ENCODE measurements at places on chromosomes 13 and 19.

DNA sequence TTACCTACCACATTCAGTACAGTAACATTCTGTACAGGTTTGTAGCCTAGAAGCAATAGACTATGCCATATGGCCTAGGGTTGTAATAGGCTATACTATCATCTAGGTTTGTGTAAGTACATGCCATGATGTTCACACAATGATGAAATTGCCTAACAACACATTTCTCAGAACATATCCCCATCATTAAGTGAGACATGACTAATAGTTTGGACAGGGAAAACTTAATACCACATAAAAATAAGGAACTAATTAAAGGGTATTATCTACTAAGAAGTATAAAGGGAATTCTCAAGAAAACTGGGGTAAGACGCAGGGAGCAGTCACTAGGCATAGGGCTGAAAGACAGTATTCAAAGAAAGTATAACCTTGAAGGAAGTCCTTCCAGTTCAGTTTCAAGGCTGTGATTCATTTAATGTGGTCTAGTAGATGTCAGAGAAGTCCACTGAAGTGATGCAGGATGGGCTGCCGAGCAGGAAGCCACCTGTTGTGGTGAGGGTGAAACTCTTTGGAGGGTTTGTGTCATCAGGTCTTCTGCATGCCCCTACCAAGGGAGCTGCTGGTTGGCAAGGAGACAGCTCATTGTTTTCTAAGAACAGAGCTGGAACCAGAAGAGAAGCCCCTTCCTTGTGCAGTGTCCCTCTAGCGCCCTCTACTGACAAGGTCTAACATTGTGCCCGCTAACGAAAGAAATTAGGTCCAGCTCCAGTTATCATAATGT lies 122.9 kb downstream of the OLFM4 start:
- no peak for DNase-seq
- H3K27me3 ChIP-seq = peaks cover 9% of the 10 kb centered on the region
- H3K36me3 ChIP-seq = no peaks in the 10 kb centered on the region
- no peak overlapping the region for H3K4me3 ChIP-seq

DNA sequence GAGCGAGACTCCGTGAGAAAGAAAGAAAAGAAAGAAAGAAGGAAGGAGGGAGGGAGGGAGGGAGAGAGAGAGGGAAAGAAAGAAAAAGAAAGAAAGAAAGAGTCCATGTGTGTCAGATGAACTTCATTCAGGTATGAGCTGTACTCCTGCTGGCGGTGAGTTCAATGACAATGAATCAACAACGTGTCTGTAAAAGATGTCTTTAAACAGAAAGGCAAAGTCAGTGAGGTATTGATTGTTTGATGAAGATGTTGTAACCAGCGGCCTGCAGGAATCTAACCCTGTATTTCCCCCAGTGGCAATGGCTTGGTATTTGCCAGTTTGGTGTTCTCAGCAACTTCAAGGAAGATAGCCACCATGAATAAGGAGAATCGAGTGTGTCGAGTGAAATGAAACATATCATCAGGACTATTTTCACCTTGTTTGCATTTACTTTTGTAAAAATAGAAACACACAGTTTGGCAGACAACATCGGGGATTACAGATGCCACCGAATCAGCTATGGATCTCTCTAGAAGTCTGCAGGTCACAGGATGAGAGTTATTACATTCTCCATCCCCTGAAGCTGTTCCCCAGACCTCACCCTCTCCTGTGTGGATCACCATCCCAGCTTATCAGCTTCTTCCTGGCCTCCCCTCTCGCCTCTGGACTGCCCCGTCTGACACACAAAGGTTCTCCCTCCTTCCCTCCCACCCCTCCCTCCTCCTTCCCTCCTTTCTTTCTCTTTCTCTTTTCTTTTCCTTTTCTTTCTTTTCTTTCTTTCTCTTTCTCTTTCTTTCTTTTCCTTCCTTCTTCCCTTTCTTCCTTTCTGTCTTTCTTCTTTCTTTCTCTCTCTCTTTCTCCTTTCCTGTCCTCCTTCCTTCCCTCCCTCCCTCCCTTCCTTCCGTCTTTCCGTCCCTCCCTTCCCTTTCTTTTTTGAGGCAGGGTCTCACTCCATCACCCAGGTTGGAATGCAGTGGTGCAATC lies 8.2 kb upstream of the SBK3 start:
- DNase-seq = no peak
- no peak overlapping the region for H3K4me3 ChIP-seq
- peaks cover 2% of the 10 kb centered on the region for H3K4me1 ChIP-seq
- no peak overlapping the region for H3K27ac ChIP-seq
- no peaks in the 10 kb centered on the region for H3K36me3 ChIP-seq
- peaks cover 21% of the 10 kb centered on the region for H3K27me3 ChIP-seq

GRCh38 chr19:14814982-14815652 lies 19.9 kb downstream of the OR7A5 start:
- H3K4me1 ChIP-seq = no peaks in the 10 kb centered on the region
- H3K36me3 ChIP-seq = no peaks in the 10 kb centered on the region
- peaks cover 29% of the 10 kb centered on the region for H3K27me3 ChIP-seq
- no peak overlapping the region for H3K27ac ChIP-seq
- no peak for DNase-seq
- no peak overlapping the region for H3K4me3 ChIP-seq

DNA sequence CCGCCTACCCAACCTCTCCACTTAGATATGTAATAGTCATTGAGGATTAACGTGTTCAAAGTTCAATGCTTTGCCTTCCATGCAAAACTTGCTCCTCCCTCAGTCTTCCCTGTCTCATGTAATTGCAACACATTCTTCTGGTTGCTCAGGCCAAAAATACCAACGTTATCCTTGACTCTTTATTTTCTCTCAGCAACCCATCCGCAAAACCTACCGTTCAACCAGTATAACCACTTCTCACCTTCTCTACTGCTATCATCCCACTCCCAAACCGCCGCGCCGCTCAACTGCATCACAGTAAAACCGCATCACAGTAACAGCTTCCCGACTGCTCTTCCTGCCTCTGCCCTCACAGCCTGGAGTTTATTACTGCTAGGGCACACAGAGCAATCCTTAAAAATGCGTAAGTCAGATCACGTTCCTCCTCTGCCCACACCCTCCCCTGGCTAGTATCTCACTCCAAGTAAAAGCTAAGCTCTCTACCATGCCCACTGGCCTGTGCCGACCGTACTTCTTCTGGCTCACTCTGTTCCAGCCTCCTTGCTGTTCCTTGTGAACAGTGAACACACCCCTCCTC lies 8.2 kb downstream of the MTIF3 start:
- H3K27me3 ChIP-seq = no peaks in the 10 kb centered on the region
- peak overlapping the region; percentile 64 for H3K4me3 ChIP-seq
- H3K4me1 ChIP-seq = peaks cover 39% of the 10 kb centered on the region
- DNase-seq = no peak

DNA sequence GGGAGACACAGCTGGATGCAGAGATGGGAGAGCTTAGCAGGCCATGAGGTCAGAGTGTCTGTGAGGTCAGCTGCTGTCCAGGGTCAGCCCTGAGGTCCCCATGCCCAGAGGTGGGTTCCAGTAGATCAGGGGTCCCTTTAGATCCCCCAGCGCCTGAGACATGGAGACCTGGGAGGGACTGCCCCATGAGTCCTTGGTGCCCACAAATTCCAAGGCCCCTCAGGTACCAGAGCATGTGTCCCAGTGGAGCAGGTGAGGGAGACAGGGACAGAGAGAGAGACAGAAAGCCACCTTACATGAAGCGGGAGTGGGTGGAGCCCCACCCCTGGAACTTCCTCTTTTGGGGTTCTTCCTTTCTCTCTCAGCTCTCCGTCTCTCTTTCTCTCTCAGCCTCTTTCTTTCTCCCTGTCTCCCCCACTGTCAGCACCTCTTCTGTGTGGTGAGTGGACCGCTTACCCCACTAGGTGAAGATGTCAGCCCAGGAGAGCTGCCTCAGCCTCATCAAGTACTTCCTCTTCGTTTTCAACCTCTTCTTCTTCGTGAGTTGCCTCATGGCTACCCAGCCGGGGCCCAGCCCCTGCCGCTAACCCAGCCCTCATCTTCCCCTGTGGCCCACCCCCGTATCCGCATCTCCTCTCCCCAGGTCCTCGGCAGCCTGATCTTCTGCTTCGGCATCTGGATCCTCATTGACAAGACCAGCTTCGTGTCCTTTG lies at the start of gene CD37:
TSS of gene CD37 (plus strand) at position 336 of the 713 bp plus-strand sequence. CDS start at position 471, 135 bp downstream.
- H3K27ac ChIP-seq = peak within 1 kb of the TSS; percentile 87
- H3K27me3 ChIP-seq = no peaks in the 10 kb centered on the region
- H3K4me1 ChIP-seq = peaks cover 75% of the 10 kb centered on the region
- H3K4me3 ChIP-seq = peak within 1 kb of the TSS; percentile 99

- no peak overlapping the region for H3K27ac ChIP-seq
- no peaks in the 10 kb centered on the region for H3K4me1 ChIP-seq
- H3K27me3 ChIP-seq = peaks cover 32% of the 10 kb centered on the region
- H3K4me3 ChIP-seq = no peak overlapping the region
These were observed 65.4 kb upstream of the ARGLU1 start for GRCh38 chr13:106633321-106633720.

GRCh38 chr13:50344717-50345116 lies 329.5 kb downstream of the KCNRG start:
- H3K4me1 ChIP-seq = peaks cover 9% of the 10 kb centered on the region
- H3K27ac ChIP-seq = no peak overlapping the region
- peak overlapping the region; percentile 19 for H3K4me3 ChIP-seq
- H3K36me3 ChIP-seq = no peaks in the 10 kb centered on the region
- no peaks in the 10 kb centered on the region for H3K27me3 ChIP-seq

DNA sequence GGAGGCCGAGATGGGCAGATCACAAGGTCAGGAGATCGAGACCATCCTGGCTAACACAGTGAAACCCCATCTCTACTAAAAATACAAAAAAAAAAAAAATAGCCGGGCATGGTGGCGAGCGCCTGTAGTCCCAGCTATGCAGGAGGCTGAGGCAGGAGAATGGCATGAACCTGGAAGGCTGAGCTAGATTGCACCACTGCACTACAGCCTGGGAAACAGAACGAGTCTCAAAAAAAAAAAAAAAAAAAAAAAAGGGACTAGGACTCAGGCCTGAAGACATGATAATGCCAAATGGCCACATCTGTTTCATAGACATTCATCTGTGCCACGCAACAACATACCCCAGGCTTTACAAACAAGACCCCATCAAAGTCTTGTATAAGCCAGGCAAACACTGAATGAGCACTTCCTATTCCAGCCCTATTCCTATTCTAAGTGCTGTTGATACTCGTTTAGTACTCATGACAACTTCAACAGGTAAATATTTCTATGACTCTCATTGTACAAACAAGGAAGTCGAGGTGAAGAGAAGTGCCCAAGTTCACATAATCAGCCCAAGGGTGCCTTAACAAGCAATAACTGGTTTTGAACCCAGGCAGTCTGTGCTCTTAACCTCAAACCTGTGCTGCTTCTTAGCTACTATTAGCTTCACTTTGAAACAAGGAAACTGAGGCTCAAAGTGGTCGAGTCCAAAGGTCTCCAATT lies 1.7 kb downstream of the B9D2 start:
- H3K4me3 ChIP-seq = peak overlapping the region; percentile 91
- H3K36me3 ChIP-seq = peaks cover 31% of the 10 kb centered on the region
- H3K27me3 ChIP-seq = no peaks in the 10 kb centered on the region
- H3K27ac ChIP-seq = peak overlapping the region; percentile 99

DNA sequence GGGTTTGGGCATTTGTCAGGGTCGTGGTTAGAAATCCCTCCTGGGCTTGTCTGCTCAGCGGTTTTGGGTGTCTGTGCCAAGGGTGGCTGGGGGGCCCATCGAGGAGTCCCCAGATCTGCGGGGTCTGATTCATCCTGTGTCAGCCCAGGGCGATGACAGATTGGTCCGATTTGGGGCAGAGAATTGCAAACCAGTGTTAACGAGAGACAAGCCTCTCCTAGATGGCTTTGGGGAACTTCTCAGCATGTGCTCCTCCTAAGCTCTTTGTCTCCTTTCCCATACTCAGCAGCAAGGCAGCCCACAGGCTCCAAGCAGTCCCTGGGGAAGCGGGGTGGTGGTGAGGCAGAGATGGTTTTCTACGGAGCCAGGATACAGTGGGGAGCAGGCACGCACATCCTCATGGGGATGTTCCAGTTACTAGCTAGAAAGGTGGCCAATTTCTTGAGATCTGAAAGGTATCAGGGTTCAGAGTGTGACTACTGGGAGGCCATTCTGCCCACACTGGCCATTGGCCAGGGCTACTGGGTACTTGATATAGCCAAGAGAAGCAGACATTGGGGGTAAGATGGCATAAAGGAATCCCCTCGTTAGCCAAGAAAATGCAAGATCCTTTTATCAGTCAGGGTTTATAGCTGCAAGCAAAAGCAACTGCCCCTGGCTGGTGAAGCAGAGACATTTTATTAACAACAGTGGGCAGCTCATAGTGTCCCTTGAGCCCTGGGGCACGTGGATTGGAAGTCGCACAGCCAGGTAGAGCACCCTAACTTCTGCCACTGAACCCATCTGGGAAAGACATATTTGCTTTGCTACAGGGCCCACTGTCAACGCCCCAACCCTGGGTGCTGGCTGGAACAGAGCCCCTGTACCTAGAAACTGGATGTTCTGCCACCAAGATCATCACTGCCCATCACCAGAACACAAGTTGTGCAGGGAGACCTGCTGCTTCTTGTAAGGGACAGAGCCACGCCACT lies 63.6 kb downstream of the RGCC start:
- no peaks in the 10 kb centered on the region for H3K36me3 ChIP-seq
- H3K4me3 ChIP-seq = no peak overlapping the region
- H3K4me1 ChIP-seq = no peaks in the 10 kb centered on the region
- H3K27ac ChIP-seq = no peak overlapping the region

DNA sequence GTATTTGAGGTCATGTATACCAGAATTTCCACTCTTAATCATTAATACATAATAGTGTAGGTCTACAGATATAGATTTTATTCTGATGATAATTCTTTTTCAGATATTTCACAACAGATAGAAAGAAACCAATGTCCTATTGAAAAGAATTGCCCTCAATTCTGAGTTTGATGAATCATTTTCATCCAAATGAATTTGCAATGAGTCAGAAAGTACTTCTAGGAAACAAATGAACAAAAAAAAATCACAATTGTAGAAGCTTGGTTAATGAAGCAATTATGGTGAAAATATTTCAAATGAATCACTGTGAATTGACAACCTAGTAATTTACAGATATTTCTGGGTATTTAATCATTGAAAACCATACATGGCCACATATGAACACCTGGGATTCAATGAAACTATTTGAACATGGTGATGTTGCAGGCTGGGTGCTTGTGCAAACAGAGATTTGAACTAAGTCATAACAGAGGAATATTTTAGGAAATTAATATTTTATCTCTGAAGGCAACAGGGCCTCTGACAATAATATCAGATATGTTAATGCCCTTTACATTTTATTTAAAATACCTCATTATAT lies 360.9 kb downstream of the SLITRK5 start:
- H3K4me1 ChIP-seq = no peaks in the 10 kb centered on the region
- no peaks in the 10 kb centered on the region for H3K27me3 ChIP-seq
- no peak overlapping the region for H3K27ac ChIP-seq
- H3K36me3 ChIP-seq = no peaks in the 10 kb centered on the region

- H3K36me3 ChIP-seq = no peaks in the 10 kb centered on the region
- no peak overlapping the region for H3K4me3 ChIP-seq
- no peak overlapping the region for H3K27ac ChIP-seq
These were observed 61.1 kb upstream of the MCF2L start for GRCh38 chr13:112907871-112908331.

GRCh38 chr13:44368599-44369368 lies 4.8 kb upstream of the SERP2 start:
- peaks cover 12% of the 10 kb centered on the region for H3K27me3 ChIP-seq
- no peak overlapping the region for H3K4me3 ChIP-seq
- DNase-seq = no peak
- no peak overlapping the region for H3K27ac ChIP-seq
- H3K4me1 ChIP-seq = peaks cover 4% of the 10 kb centered on the region

GRCh38 chr13:94087100-94087499 lies 392.4 kb downstream of the DCT start:
- H3K4me1 ChIP-seq = no peaks in the 10 kb centered on the region
- H3K4me3 ChIP-seq = no peak overlapping the region
- peaks cover 10% of the 10 kb centered on the region for H3K27me3 ChIP-seq
- H3K36me3 ChIP-seq = no peaks in the 10 kb centered on the region
- no peak for DNase-seq

Measured in effector memory CD8-positive, alpha-beta T cell (primary cell).